Activated CD8-positive, alpha-beta memory T cell treated with anti-CD3 and anti-CD28 coated beads, Interleukin-2, amount 10 ng/mL, durations not matched to agents 7 days and 5 days (primary cell): ENCODE measurements at places on chromosomes 3 and 15. TPM values are rescaled to one million over a fixed set of nuclear protein-coding genes. Genes with fewer than 3 reads are reported as not detected.

DNA sequence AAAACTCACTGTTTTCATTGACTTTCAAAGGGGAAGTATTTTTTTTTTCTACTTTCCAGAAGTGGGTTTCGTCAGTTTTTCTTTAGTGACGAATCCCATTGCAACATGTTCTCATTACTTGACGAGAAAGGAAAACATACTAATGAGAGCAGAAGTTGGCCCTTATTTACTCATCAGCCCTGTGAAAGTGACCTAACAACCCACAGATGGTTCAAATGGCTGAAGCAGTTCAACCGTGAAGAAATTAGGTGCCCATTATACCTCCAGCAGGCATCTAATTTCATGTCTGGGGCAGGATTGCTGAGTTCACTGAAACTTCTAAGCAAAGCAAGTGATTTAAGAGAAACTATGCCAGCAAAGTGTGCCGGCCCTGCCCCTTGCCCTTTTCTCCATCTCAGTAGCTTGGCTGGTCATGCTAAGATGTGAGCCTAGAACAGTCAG is 9.0 kb downstream of the AQP9 start:
- no peak for DNase-seq

DNA sequence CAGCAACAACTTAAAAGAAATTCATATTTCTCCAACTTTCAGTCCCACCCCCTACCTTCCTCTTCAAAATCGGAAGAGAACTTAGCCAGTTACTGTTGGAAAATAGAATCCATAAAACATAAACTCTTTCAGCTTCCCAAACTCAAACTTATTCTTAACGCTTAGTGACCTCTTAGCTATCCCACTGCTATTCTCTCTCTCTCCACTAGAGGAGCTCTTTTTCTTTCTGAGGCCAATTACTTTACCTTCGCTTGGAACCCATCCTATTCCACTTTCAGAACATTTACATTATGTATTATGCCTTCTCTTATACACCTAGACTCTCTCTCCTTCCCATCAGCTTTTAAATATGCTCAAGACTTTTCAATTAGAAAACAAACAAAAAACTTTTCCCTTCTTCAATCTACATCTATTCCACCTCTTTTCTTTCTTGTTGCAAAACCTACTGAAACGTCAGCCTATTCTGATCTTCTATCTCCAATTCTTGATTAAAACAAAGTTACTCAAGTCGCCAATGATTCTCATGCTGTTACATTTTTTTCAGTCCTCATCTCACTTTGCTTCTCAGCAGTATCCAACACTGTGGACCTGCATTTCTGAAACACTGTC is 13.4 kb upstream of the GHSR start:
- DNase-seq: no peak

GRCh38 chr15:80768158-80768557 is 11.0 kb upstream of the CEMIP start:
- DNase-seq: no peak

GRCh38 chr3:4589475-4590097 is 96.4 kb downstream of the ITPR1 start:
- no peak for DNase-seq

GRCh38 chr3:73024836-73025235 is 28.2 kb downstream of the PPP4R2 start:
- DNase-seq: no peak

The XCR1 gene
- total RNA-seq: not detected

The ULK3 gene
- 48.5 TPM for total RNA-seq

The IRAK2 gene
- total RNA-seq: 3.0 TPM

GRCh38 chr15:32851572-32851971 is 133.8 kb downstream of the GREM1 start:
- DNase-seq: no peak

The PRSS50 gene
- total RNA-seq: not detected

DNA sequence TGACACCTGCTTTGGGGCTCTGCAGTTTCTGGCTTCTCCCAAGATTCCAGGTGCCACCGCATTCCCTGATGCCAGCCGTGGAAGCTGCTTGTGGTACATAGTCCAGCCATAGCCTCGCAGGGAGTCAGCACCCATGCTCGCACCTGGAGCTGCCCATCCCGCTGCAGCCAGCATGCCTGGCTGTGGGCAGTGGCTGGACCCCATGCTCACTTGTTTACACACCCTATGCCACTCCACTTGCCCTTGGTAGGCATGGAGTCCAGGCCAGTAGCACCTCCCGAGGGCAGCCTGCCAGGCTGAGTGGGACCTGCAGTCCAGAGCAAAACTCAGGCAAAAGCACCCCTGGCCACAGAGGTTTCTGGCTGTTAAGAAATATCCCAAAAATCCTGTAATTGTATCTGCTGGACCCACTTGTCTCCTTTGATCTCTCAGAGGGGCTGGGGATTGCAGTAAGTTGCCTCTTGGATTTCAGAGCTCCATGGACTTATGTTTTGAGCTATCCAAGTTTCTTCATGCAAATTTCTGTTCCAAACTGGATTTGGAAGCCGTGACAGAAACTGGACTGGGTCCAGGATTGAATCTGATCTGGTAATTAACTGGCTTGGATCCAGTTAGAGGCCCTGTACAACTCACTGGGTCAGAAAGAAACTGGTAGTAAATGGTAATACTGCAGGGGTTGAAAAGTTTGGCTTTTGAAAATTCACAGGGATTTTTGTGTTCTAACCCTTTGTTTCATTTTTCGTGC is 149.3 kb downstream of the FMN1 start:
- DNase-seq: no peak

GRCh38 chr15:94125698-94126097 is 105.7 kb upstream of the MCTP2 start:
- DNase-seq: no peak

GRCh38 chr3:112639455-112640225 is 1.3 kb downstream of the CCDC80 start:
- DNase-seq: no peak

DNA sequence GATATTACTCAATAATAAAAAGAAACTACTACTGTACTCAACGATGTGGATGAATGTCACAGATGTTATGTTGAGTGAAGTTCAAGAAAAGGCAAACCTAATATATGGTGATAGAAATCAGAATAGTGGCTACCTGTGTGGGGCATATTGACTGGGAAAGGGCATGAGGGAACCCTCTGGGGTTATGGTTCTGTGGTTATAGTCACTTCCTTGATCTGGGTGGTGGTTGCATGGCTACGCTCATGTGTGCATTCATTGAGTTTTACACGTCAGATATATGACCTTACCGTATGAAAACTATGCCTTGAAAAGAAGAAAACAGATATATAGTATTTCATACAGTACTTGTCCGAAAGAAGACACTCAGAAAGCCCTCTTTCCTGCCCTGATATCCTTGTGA is 331.0 kb upstream of the LRRFIP2 start:
- DNase-seq: no peak

GRCh38 chr15:58698887-58699641 is 50.4 kb downstream of the ADAM10 start:
- no peak for DNase-seq

The C3orf85 gene
- total RNA-seq: not detected

- DNase-seq: no peak
Measured at GRCh38 chr15:95284492-95284891, 1046.0 kb upstream of the NR2F2 start.

- DNase-seq: no peak
Measured at GRCh38 chr3:57805674-57806073, 49.6 kb downstream of the SLMAP start.

- peak; percentile 98 for DNase-seq
Measured at GRCh38 chr15:90233387-90234095, at the start of gene CIB1. Gene CIB1, minus strand, starts transcription at chr15:90233941. Its CDS starts 56 bp downstream, at chr15:90233885.

GRCh38 chr3:118472586-118472985 is 562.1 kb downstream of the IGSF11 start:
- DNase-seq: no peak

GRCh38 chr3:20186600-20187004 is 596 bp upstream of the SGO1 start:
- DNase-seq: no peak
